ENCODE measurements at places on chromosomes 5 and 9. TPM values are rescaled to one million over a fixed set of nuclear protein-coding genes. Genes with fewer than 3 reads are reported as not detected.

The DRD1 gene
- not detected for total RNA-seq

The NTRK2 gene
- not detected for total RNA-seq

The PCDHA3 gene
- not detected for total RNA-seq

The PPP2R2B gene
- total RNA-seq: 15.2 TPM

The EPB41L4B gene
- 18.9 TPM for total RNA-seq

The ATOSB gene
- total RNA-seq: 6.1 TPM

GRCh38 chr5:157799578-157799977, 56.1 kb downstream of the LSM11 start:
- no peak overlapping the region for H3K4me3 ChIP-seq
- no peak overlapping the region for H3K27ac ChIP-seq
- no peaks in the 10 kb centered on the region for H3K27me3 ChIP-seq
- H3K36me3 ChIP-seq: peaks cover 40% of the 10 kb centered on the region
- H3K4me1 ChIP-seq: no peaks in the 10 kb centered on the region

- no peak for DNase-seq
- no peaks in the 10 kb centered on the region for H3K36me3 ChIP-seq
- H3K4me1 ChIP-seq: no peaks in the 10 kb centered on the region
- H3K27ac ChIP-seq: no peak overlapping the region
Measured at GRCh38 chr9:2127486-2127885, 112.3 kb downstream of the SMARCA2 start.

DNA sequence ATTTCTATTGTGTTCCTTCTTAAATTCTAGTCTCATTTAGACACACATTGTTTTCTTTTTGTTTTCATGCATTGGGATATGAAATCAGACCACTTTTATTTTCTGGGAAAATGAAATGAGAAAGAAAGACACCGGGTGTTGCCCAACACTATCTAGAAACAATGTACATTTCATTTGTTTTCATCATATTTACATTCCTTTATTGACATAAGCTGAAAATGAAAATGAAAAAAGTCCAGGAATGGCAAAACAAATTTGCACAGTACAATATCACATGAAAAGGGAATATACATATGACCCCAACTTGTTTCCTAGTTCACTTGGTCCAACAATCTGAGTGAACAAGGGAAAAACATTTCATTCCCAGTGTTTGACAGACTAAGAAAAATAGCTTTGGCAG, 20.7 kb downstream of the IFNE start:
- H3K36me3 ChIP-seq: peaks cover 11% of the 10 kb centered on the region
- H3K4me1 ChIP-seq: no peaks in the 10 kb centered on the region
- DNase-seq: no peak

GRCh38 chr9:126692041-126692758, 78.5 kb downstream of the LMX1B start:
- no peak overlapping the region for H3K4me3 ChIP-seq
- no peaks in the 10 kb centered on the region for H3K27me3 ChIP-seq
- DNase-seq: peak; percentile 25

GRCh38 chr5:5335700-5336264, 86.7 kb upstream of the ICE1 start:
- no peak for DNase-seq
- no peak overlapping the region for H3K4me3 ChIP-seq

GRCh38 chr5:140710899-140711552, 10.8 kb downstream of the ZMAT2 start:
- H3K27ac ChIP-seq: no peak overlapping the region
- no peaks in the 10 kb centered on the region for H3K27me3 ChIP-seq
- H3K4me3 ChIP-seq: peak overlapping the region; percentile 87

GRCh38 chr5:93294199-93294598, 286.8 kb downstream of the NR2F1-AS1 start:
- H3K4me1 ChIP-seq: no peaks in the 10 kb centered on the region
- H3K27ac ChIP-seq: no peak overlapping the region
- H3K36me3 ChIP-seq: no peaks in the 10 kb centered on the region
- H3K4me3 ChIP-seq: no peak overlapping the region

GRCh38 chr5:57037355-57037754, 85.4 kb upstream of the MIER3 start:
- no peaks in the 10 kb centered on the region for H3K27me3 ChIP-seq
- H3K36me3 ChIP-seq: no peaks in the 10 kb centered on the region
- no peak overlapping the region for H3K4me3 ChIP-seq

DNA sequence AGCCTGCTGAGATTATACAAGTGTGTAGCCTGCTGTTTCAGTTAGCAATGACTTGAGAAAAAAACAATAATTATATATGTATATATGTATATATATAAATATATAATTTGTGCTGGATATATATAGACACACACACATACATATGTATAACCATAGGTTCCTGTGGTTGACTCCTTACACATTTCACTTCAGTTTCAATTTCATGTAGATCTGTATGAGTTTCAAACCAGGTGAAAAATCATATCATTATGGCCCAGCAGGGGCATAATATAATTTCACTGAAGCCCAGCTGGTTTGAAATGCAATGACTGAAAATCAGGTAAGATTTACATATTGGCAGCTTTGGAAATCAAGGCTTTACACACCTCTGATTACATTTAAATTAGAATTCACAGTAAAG, 690.4 kb upstream of the CDH18 start:
- H3K4me1 ChIP-seq: no peaks in the 10 kb centered on the region
- no peak overlapping the region for H3K27ac ChIP-seq
- H3K4me3 ChIP-seq: no peak overlapping the region
- no peak for DNase-seq
- no peaks in the 10 kb centered on the region for H3K27me3 ChIP-seq

DNA sequence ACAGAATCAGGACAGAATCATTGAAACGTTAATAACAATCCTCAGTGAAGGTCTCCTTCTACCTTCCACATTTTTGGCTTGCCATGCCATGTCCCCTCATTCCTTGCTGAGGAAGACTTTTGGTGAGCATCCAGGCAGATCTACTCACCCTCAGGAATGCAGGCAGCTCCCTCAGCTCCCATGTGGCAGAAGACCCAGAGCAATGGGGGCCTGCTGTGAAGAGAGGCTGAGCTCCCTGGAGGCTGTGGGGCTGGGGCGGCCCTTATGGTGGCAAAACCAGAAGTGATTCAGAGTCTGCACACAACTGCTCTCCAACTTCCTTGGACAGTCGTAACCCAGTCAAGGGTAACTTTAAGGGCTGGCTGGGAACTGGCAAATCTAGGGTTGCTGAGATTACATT, 247.2 kb upstream of the EFNA5 start:
- no peaks in the 10 kb centered on the region for H3K4me1 ChIP-seq
- H3K27me3 ChIP-seq: no peaks in the 10 kb centered on the region
- H3K4me3 ChIP-seq: no peak overlapping the region
- no peaks in the 10 kb centered on the region for H3K36me3 ChIP-seq

- H3K4me1 ChIP-seq: peaks cover 7% of the 10 kb centered on the region
- no peak for DNase-seq
- no peaks in the 10 kb centered on the region for H3K27me3 ChIP-seq
- no peak overlapping the region for H3K27ac ChIP-seq
Measured at GRCh38 chr5:91850031-91850430, 466.9 kb upstream of the ARRDC3 start.

- no peaks in the 10 kb centered on the region for H3K4me1 ChIP-seq
- no peak for DNase-seq
- H3K36me3 ChIP-seq: no peaks in the 10 kb centered on the region
- H3K4me3 ChIP-seq: no peak overlapping the region
Measured at GRCh38 chr9:33781736-33782135, 13.6 kb upstream of the PRSS3 start.

- H3K4me3 ChIP-seq: no peak overlapping the region
- DNase-seq: no peak
- peaks cover 11% of the 10 kb centered on the region for H3K36me3 ChIP-seq
- H3K27me3 ChIP-seq: no peaks in the 10 kb centered on the region
- H3K4me1 ChIP-seq: no peaks in the 10 kb centered on the region
Measured at GRCh38 chr5:9212605-9213004, 333.3 kb downstream of the SEMA5A start.

All from H9 (cell line).